ENCODE measurements at places on chromosomes 12 and 14. TPM values are rescaled to one million over a fixed set of nuclear protein-coding genes. Genes with fewer than 3 reads are reported as not detected.

- no peak for DNase-seq
Observed at GRCh38 chr12:38385486-38385885, 68.9 kb downstream of the ALG10B start.

GRCh38 chr12:47868552-47869031, 36.2 kb downstream of the VDR start:
- no peak for DNase-seq

DNA sequence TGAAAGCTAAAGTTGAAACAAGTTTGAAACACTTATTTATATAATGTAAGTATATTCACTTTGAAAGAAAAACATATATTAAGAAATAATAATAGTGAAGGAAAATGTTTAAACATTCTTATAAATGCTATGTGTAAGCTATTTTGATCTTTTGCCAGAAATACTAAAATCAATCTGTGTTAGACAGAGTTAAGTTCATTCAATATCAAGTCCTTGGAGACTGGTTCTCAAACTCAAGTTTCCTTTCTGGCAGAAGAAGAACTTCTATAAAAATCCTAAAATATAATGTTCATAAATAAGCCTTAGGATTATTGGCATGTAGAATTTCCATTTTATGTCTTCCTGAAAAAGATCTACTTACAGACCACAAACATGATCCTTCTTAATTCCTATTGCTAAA, 45.3 kb downstream of the TAOK3 start:
- no peak for DNase-seq

- no peak for DNase-seq
Observed at GRCh38 chr14:96053600-96054381, 14.6 kb downstream of the C14orf132 start.

DNA sequence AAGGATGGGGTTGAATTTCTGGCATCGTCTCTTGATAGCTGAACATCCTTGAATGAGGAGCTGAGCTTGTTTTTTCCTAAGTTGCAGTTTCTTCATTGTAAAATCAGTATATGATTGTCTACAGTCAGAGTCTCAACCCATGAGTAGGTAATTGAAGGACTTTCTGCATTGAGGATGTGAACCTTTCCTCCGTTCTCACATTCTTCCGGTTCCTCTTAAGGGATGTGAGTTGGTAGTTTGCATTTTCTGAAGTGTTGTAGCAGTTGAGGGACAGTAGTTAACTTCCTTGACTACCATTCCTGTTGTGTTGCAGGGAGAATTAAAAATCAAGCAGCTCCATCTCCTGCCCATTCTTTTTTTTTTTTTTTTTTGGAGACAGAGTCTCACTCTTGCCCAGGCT, 19.1 kb downstream of the TPCN1 start:
- DNase-seq = no peak

DNA sequence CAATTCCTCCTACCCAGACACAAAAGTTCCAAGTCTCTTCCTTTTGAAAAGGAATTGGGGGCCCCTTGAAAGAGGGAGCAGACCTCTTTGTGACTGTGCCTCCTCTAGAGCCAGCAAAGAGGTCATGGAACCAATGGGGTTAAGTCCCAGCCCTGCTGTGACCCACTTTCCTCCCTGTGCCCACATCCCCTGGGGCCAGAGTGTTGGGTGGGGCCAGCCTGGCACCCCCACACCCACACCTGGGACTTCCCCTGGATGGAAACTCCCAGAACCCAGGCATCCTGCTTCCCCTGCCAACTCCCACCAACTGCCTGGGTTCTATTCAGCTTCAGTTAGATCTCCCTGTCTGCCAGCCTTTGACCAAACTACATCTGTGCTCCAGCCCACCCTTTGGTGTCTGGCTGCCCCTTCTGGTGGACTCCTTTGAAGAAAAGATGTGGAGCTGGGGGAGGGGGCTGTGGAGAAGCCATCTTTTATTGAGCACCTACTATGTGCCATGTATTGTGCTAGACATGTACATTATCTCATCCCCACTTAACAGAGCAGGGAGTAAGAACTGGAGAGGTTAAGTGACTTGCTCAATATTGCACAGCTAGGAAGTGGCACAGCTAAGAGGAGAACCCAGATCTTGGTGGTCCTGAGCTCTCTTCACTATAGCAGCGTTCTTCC, 4.6 kb upstream of the RARG start:
- no peak for DNase-seq

GRCh38 chr14:62501021-62501750, 544.1 kb downstream of the KCNH5 start:
- DNase-seq = no peak

CNTN1 gene
- polyA plus RNA-seq = not detected

FOXG1 gene
- not detected for polyA plus RNA-seq
